ENCODE measurements at places on chromosomes 13 and 19. TPM values are rescaled to one million over a fixed set of nuclear protein-coding genes. Genes with fewer than 3 reads are reported as not detected.

GRCh38 chr13:34078334-34078999 is 260.5 kb downstream of the RFC3 start:
- no peaks in the 10 kb centered on the region for H3K36me3 ChIP-seq
- no peak overlapping the region for H3K4me3 ChIP-seq
- DNase-seq: no peak
- H3K4me1 ChIP-seq: no peaks in the 10 kb centered on the region
- no peaks in the 10 kb centered on the region for H3K27me3 ChIP-seq
- no peak overlapping the region for H3K27ac ChIP-seq

DNA sequence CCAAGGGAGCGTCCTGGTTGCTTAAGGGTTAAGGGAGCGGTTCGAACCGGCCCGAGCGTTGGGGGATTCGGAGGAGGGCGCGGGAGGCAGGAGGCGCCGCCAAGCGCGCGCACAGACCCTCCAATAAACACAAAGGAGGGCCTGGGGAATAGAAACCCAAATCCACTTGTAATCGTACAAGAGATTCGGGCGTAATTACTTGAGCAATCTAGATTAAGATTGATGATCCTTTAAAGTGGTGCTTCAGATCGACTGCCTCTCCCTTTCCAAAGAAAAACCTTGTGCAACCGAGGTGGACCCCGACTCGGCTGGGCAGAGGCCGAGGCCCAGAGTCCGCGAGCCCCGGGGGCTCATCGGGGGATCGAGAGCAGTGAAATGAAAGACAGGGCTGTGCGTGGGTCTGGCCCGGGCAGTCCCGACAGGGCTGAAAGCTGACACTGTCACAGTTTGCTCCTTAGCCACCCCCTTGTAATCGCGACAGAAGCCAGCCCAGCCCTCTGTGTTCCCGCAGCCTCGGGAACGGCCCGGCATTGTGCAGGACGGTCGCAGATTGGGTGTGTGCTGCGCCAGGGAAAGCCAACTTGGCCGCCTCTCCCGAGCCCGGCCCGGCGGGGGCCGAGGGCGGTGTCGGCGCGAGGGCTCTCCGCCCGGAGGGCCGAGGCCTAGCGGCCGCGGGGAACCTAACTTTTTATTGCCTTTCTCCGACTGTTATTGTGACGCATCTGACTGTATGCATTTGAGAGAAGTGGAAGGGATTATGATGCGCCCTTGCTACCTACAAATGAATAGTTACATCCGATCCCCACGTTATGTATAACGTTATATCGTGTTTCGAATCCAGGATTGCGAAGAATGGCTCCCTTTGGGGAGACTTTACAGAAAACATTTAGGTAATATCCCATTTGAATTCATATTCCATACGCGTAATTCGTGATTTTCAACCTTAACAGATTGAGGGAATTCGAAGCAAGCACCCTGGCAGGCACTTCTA is 5.5 kb downstream of the MAB21L1 start:
- no peak for DNase-seq
- H3K36me3 ChIP-seq: peaks cover 11% of the 10 kb centered on the region
- peaks cover 17% of the 10 kb centered on the region for H3K4me1 ChIP-seq
- peaks cover 47% of the 10 kb centered on the region for H3K27me3 ChIP-seq
- no peak overlapping the region for H3K4me3 ChIP-seq

- peaks cover 2% of the 10 kb centered on the region for H3K27me3 ChIP-seq
- H3K4me3 ChIP-seq: no peak overlapping the region
- DNase-seq: peak; percentile 28
These were observed 128.0 kb downstream of the DCT start for GRCh38 chr13:94351292-94351990.

DNA sequence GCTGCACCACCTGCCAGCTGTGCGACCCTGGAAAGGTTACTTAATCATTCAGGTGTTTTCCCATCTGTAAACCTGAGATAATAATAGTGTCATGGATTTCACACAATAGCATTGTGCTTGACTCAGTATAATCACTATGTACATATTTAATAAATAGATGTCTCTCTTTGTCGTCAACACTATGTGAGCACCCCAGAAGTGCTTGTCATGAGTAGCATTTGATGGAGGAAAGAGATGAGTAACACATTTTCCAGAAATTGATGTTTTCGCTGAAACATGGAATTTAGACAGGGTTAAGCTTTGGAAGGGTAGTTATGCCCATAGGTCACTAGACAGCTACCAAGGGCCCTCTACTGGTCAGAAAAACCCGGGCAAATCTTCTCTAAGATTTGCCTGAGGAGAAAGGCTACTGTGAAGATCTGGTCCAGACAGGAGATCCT is 9.5 kb upstream of the MBNL2 start:
- H3K27me3 ChIP-seq: no peaks in the 10 kb centered on the region
- peaks cover 29% of the 10 kb centered on the region for H3K4me1 ChIP-seq
- no peak overlapping the region for H3K27ac ChIP-seq
- H3K36me3 ChIP-seq: no peaks in the 10 kb centered on the region

DNA sequence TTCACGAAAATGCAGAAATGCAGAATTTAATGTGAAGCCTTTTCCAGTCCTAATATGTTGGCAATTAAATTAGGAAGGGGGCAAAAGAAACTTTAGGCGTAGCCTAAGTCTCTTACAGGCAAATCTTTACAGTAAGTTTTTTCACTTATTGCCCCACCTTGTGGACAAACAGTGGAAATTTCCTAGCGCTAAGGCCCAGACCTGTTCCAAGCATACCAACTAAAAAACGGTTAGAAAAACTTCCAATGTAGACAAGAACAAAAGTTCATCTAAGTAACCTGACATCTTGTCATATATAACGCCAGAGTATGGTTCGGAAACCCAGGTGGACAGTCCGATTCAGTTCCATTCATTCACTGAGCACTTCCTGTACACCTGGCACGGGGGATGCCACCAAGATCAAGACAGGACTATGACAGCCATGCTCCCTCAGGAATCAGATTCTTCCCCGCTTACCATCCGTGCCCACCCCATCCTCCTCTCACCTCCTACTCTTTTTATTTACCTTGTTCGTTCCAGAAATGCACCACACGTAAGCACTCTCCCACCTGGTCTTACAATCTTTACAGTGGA is 4.9 kb downstream of the ZAR1L start:
- no peak overlapping the region for H3K27ac ChIP-seq
- DNase-seq: peak; percentile 17
- H3K27me3 ChIP-seq: no peaks in the 10 kb centered on the region
- no peak overlapping the region for H3K4me3 ChIP-seq

DNA sequence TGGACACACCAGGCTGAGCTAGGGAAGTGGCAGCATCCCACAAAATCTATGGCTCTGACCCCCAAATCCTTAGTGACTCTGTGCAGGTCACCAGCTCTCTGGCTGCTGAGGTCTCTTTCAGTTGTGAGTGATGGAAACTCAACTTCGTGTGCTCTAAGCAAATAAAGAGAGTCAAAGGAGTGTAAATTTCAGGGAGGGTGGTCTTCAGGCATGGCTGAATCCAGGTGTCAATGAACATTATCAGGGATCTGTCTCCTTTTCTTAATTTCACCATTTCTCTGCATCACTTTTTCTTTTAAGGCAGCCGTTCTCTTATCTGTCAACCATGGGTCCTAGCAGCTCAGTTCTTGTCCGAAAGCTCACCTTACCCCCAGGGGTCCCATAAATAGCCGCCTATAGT is 6.2 kb downstream of the CYP4F12 start:
- H3K4me1 ChIP-seq: peaks cover 5% of the 10 kb centered on the region
- no peak overlapping the region for H3K27ac ChIP-seq
- no peaks in the 10 kb centered on the region for H3K36me3 ChIP-seq
- DNase-seq: no peak

DNA sequence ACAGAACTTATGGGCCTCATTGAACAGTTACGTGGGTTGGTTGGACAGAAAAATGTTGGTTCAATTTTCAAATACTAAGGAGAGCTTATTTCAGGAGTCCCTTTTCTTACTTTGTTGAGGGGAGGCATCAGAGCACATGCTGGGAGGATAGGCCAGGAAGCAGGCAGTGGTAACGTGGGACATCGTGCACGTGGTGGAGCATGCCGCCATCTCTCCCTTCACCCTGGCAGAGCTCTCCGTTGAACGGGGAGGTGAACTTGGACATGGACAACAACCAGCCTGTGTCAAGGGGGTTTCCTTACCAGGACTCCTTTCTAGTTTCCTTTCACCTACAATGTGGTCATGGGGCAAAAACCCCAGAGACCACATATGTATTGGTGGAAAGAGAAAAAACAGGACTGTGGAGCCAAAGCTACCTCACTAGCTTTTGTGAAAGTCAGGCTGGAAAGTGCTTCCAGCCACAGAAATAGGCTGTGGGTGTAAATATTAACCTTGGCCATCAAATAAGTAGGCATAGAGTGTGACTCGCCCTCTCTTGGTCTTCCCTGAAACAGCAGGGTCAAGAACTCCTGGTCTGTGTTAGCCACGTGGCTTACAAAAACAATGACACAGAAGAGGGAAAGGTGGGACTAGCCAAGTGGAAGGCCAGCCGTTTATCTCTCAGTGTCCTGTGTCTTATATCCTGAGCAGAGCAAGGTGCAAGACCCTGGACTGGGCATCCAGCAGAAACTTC is 14.4 kb downstream of the MICOS13 start:
- H3K27me3 ChIP-seq: no peaks in the 10 kb centered on the region
- peaks cover 49% of the 10 kb centered on the region for H3K36me3 ChIP-seq
- peaks cover 6% of the 10 kb centered on the region for H3K4me1 ChIP-seq
- no peak overlapping the region for H3K4me3 ChIP-seq

TNFSF13B gene
- total RNA-seq: 4.3 TPM

ZNF835 gene
- 2.2 TPM for total RNA-seq

ZNF442 gene
- 2.3 TPM for total RNA-seq

CGB3 gene
- total RNA-seq: not detected

All from activated CD4-positive, alpha-beta memory T cell treated with anti-CD3 and anti-CD28 coated beads for 36 hours (primary cell).